Erythroblast (primary cell): ENCODE measurements at places on chromosomes 4 and X.
A peak's percentile ranks its signal among the peaks of the same experiment; 100 is the strongest.

DNA sequence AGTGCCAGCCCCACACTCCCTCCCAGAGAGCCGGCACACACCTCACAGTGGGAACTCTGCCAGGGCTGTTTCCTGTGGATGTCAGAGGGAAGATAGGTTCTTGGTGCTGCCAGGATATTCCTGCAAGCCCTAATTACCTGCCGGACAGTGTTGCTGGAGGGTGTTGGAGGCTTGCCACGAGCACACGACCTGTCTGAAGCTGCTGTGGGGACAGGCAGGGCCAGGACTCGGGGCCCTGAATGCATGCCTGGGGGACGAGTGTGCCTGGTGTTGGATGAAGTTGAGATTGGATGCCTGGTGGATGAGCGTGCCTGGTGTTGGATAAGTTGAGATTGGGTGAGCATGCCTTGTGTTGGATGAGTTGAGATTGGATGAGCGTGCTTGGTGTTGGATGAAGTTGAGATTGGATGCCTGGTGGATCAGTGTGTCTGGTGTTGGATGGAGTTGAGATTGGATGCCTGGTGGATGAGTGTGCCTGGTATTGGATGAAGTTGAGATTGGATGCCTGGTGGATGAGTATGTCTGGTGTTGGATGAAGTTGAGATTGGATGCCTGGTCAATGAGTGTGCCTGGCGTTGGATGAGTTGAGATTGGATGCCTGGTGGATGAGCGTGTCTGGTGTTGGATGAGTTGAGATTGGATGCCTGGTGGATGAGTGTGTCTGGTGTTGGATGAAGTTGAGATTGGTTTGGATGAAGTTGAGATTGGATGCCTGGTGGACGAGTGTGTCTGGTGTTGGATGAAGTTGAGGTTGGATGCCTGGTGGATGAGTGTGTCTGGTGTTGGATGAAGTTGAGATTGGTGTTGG, 23.2 kb upstream of the UVSSA start:
- DNase-seq = no peak

- DNase-seq = no peak
Observed at GRCh38 chr4:25656031-25656430, 380 bp downstream of the SLC34A2 start.

GRCh38 chrX:16145656-16146055, 21.6 kb upstream of the MAGEB17 start:
- no peak for DNase-seq

- DNase-seq = no peak
Observed at GRCh38 chr4:110544594-110544993, 68.6 kb downstream of the ENPEP start.

DNA sequence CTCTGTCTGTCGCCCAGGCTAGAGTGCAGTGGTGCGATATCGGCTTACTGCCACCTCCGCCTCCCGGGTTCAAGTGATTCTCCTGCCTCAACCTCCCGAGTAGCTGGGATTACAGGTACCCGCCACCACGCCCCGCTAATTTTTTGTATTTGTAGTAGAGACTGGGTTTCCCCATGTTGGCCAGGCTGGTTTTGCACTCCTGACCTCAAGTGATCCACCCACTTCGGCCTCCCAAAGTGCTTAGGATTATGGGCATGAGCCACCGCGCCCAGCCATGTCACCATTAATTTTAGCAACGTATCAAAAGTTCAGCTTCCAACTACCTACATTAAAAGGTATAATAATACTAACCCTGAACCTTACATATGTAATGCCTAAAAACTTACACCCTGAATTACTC, 940 bp upstream of the UTP3 start:
- no peak for DNase-seq

DNA sequence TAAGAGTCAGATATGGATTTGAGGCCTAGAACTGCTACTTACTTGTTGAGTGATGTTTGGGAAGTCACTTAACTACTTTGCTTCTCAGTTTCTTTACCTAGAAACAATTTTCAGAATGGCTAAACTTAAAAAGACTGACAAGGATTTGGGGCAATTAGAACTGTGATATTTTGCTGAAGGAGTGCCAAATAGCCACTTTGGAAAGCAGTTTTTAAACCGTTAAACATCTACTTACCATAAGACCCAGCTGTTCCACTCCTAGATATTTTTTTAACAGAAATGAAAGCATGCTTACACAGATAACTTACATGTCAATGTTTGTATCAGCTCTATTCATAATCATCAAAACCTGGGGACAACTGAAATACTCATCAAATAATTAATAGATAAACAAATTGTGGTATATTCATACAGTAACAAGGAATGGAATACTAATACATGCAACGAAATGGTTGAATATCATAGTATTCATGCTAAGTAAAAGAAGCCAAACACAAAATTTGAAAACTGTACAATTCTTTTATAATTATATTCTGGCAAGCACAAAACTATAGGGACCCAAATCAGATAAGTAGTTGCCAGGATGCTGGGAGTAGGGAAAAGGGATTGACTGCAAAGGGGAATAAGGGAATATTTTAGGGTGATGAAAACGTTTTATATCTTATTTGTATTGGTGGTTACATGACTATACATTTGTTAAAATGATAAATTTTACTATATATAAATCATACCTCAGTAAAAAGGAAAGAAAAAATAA, 24.0 kb downstream of the RPA4 start:
- DNase-seq = no peak

DNA sequence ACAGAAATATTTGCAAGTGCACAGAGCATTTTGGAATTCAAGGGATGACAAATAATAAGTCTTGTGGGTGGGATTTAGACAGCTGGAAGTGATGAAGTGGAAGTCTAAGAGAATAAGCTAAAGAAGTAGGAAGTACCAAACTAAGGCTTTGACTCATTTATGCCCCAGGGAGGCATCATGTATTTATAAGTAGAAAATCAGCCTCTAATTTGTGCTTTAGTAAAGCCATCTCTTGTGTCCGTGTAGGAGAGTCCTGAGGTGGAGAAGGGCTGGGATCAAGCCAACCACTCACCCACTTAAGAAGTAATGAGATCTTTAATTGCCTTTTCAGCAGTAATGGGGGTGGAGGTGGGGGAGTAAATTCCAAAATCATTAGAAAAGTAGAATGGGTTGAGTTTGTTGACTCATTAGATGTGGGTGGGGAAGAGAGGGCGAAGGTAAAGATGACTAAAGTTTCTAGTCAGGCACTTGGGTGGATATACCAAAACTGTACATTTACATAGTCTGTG, 356.7 kb downstream of the STIM2 start:
- DNase-seq = no peak

DNA sequence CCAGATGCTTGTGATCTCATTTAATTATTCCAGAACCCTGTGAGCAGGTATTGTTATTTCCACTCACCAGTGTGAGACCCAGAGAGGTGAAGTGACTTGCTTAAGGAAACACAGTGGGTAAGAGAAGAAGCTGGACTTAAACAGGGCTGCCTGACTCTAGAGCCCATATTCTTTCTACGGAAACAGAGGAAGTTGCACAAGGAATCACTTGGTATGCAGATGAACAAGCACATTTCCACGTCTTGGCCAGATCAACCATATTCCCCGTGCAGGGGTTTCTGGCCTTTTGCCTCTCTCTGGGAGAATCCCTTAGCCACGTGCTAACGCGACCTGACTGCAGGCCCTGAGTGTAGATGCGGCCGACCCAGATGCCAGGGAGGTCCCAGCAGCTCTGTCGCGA, 195.5 kb upstream of the ATP6AP2 start:
- no peak for DNase-seq

GRCh38 chr4:133151341-133151690, 2.2 kb downstream of the PCDH10 start:
- DNase-seq = peak; percentile 17

DNA sequence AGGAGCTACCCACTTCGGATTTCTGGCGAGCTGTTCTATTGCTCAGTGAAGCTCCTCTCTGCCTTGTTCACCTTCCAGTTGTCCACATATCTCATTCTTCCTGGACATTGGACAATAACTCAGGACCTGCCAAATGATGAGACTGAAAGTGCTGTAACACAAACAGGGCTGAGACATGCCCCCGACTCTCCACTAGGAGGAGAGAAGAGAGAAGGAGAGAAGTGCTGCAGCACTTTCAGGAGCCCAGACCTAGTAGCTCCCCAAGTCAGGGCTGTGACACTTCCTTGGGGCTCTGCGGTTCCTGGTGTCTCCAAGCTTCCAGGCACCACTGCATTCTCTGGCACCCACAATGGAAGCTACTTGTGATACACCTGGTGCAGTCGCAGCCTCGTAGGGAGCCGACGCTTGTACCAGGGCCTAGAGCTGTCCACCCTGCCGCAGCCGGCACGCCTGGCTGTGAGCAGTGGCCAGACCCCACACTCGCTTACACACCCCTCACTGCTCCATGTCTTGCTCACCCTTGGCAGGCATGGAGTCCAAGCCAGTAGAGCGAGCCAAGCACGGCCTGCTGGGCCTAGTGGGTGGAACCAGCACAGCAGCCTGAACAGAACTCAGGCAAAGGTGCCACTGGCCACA, 234.9 kb downstream of the TECRL start:
- no peak for DNase-seq

- DNase-seq = no peak
Observed at GRCh38 chrX:105495376-105495775, 274.9 kb upstream of the TEX13A start.

- DNase-seq = no peak
Observed at GRCh38 chrX:1449036-1449822, 3.5 kb downstream of the ASMTL start.

DNA sequence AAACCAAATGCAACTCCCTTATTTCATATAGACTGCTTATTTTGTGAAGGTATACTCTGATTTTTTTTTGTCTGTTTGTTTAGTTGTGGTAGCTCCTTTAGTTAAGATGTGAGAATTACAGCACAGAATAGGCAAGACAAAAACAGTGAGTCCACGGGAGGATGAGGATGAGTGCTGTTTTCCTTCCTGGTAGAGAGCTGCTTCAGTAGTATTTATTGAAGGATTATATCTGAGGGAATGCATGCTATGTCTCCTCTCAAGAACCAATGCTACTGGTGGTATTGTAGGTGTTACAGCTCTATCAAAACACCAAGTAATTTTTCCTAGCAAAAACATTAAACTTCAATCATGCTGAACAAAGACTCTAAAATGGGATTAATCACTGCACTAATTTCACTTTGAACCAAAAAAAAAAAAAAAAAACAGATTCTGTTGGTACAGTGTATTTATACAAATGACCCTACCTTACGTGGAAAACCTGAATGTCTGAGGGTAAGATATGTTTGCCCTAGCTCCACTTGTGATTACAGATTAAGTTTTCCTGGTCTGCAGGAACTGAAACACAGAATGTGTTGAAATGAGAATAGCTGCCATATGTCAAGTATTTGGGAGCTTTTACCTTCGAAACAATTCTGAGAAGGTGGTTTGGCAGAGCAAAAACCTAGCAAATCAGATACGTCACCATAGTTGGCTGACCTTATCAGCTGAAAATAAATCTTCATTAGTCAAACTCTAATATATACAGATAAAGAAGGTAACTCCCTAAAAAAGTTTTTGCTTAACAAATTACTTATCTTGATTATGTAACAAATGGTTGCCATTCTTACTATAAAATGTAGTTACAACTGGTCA, 40.3 kb downstream of the PPP3CA start:
- no peak for DNase-seq

DNA sequence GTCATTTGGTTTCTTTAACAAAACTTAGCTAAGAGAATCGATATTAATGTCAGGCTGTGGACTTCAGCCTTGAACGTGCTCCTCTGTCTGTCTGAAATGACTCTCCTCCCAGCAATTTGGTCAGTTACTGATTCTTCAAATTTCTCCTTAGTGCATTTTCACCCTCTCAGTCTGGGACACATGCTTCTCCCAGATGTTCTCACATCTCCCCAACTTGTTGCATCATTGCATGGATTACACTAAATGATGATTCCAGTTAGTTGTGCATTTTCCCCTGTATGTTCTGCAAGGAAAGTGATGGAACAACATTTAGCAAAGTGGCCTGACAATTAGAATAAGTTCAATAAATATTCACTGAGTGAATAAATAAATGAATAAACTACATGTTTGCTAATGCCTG, 94.4 kb downstream of the NLGN4X start:
- DNase-seq = no peak

DNA sequence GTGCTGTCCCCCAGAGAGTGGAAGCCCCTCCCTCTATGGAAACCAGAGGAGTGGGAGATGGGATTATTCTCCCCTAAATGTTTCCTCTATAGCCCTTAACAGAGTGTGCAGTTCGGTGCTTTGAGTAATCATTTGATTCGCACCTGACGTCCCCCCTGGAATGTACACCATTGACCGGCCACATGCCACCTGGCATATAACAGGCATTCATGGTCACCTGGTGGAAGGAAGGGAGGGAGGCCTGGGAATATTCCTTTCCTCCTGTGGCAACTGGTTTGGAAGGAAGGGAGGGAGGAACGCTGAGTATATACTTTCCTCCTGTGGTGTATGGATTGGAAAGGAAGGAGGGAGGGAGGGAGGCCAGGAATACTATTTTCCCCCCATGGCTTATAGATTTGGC, 77.2 kb downstream of the CRMP1 start:
- no peak for DNase-seq

DNA sequence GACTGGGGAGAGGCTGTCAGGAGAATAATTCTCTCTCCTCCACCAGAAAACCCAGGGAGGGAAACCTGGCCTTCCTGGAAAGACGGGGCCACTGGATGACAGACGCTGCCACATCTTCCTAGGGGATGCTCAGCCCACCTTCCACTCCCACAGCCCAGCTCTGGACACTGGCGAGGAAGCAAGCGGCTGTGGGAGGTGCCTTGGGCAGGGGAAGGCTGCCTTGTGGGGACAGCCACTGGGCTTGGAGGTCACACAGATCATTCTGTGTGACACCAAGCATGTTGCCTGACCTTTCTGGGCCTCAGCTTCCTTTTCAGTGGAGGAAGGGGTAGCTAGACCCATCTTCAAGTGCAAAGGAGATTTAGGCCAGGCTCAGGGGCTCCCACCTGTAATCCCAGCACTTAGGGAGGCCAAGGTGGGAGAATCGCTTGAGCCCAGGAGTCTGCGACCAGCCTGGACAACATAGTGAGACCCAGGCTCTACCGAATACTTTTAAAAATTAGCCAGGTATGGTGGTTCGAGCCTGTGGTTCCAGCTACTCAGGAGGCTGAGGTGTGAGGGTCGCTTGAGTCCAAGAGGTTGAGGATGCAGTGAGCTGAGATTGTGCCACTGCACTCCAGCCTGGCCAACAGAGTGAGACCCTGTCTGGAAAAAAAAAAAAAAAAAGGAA, 9.8 kb upstream of the MSX1 start:
- no peak for DNase-seq

- DNase-seq = no peak
Observed at GRCh38 chr4:168612450-168613135, 115.7 kb downstream of the PALLD start.
